Activated T-helper 17 cell treated with anti-CD3 and anti-CD28 coated beads, Interleukin-2, amount 50 U/mL, for 72 hours (primary cell): ENCODE measurements at places on chromosomes 2 and 18. TPM values are rescaled to one million over a fixed set of nuclear protein-coding genes. Genes with fewer than 3 reads are reported as not detected.

DNA sequence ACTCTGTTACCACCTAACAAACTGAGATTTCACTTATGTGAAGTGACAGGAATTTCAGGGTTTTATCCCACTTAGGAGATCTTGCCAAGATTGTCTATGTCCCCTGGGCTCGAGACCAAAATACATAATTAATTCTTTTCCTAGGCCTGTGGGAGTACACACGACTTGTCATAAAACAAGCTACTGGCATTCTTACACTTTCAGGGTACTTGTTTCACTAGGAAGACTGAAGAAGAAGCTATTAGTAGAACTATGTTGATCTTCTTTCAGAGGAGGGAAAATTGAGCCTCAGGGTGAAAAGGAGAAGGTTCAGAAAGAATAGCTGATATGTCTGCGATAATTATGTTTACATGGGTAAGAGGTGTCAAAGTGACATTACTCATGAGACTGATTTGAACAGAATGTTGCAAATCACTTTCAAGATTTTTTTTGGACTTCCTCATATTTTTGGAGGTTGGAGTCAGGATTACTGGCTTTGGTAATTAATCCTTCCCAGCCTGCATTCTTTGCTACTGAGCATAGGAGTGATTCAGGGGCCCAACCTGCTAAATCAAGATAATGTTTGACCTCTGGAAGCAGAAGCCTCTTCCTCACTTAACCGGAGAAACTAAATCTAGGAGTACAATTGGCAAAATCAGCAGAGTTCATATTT lies 240.0 kb upstream of the NT5C1B start:
- ATAC-seq = no peak

GRCh38 chr18:24014986-24015638 lies 558 bp downstream of the TTC39C start:
- ATAC-seq = peak; percentile 6

DNA sequence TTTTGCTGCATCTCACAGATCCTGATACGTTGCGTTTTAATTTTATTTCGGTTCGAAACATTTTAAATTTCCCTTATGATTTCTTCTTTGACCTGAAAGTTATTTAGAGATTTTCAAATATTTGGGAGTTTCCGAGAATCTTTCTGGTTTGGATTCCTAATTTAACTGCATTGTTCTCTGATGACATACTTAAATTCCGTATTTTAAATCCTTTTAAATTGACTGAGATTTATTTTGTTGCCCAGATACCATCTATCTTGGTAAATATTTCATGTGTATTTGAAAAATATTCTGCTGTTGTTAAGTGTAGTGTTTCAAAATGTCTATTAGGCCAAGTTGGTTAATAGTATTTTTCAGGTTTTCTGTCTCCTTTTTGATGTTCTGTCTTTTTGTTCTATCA lies 37.7 kb downstream of the MROH2A start:
- no peak for ATAC-seq

- no peak for ATAC-seq
These were observed 41.4 kb upstream of the TRIB2 start for GRCh38 chr2:12675352-12675795.

Gene ZAP70
- 176 TPM for total RNA-seq

DNA sequence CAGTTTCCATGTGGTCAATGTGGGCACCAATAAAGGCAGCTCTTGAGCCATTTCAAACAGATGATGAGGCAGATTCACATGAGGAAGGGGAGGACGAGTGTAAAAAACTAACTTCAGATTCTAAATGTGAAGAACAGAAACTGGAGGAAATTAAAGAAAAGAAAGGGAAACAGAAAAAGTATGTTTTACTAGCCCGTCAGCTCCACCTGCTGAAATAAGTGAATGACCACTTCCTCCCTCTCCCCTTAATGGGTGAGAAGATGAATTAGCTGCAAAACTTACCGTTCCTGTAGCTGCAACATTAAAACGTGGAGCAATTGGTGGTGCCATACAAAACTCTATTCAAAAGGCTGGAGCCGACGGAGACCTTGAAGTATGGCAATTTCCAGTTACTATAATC lies 203.5 kb downstream of the UXS1 start:
- no peak for ATAC-seq

GRCh38 chr2:191515551-191515950 lies 162.4 kb upstream of the NABP1 start:
- ATAC-seq = no peak

Gene UGGT1
- 53.2 TPM for total RNA-seq

DNA sequence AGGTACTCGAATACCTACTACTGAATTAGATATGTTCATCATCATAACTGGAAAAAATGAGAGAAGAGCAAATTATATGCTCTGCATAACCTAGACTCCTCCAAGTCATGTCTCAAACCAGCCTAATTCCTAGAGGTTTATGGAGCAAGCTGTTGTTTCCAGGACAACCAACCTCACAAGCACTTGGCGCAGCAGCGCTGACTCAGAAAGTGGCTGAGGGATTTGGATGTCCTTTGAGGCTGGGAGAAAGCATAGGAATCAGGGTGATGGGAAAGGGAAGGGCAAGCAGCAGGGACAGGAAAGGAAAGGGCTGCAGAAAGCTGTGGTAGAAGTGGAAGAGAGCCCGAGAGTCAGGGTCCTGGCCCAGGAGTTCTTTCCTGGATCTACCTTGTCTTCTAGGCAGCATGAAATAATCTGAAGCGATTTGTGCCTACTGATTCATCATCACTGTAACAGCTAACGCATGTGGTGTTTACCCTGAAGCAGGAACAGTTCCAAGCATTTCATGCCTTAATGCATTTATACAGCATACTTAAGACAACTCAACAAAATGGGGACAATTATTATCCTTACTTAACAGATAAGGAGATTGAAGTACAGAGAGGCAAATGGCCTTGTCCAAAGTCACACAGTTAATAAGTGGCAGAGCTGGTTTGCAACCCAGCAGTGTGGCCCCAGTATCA lies 3.7 kb downstream of the PLEK start:
- no peak for ATAC-seq

DNA sequence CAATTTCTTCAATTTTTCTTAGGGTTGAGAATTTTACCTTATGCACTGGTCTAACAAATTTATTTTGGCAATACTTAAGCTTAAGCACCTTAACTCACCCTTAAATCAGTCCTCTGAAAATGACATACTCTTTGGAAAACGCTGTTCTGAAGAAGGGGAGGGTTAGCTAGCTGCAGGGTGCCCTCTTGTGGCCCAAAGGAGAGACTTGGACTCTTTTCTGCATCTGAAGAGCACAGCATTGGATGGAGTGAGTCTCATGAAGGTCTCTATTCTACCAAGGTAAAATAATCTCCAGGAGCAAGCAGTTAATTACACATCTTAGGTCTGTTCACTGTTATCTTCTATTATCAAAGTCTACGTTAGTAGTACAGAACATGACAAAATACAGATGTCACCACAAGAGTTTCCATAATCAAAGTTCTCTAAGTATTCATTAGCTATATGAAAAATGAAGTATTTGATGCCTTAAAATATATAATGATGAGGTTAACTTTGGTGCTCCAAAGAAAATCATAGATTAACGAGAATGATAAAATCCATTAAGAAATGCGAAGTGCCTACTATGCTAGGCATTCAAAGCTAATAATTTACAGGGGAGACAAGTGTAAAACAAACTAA lies 24.4 kb downstream of the PUM2 start:
- ATAC-seq = peak; percentile 70

Gene POTEJ
- not detected for total RNA-seq

- ATAC-seq = no peak
These were observed 60.1 kb upstream of the CD28 start for GRCh38 chr2:203646266-203646864.

- ATAC-seq = no peak
These were observed 595.0 kb downstream of the STK39 start for GRCh38 chr2:167652401-167652800.

- no peak for ATAC-seq
These were observed 36.0 kb downstream of the SMAD7 start for GRCh38 chr18:48914581-48915251.

GRCh38 chr2:3302751-3303582 lies 74.7 kb downstream of the EIPR1 start:
- peak; percentile 21 for ATAC-seq

DNA sequence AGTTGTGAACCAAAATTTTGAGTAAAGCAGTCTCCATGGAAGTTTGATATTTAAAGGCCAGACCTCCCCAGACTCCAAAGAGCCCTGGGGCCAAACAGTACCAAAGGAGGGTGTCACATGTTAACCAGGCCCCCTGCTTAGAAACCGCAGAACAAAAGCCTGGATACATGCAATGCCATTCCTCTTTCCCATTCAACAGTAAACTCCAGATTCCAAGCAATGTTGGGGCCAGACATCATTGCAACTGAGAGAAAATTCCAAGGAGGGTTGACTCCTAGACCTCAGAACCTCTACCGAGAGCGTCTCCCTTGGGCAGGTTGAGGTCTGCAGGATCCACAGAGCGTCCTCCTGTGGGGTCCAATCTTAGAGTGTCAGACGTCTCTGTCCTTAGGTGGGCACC lies 404.4 kb upstream of the SYT4 start:
- ATAC-seq = no peak

GRCh38 chr2:55779459-55780421 lies 86.1 kb upstream of the PNPT1 start:
- no peak for ATAC-seq

Gene SERPINB5
- not detected for total RNA-seq

DNA sequence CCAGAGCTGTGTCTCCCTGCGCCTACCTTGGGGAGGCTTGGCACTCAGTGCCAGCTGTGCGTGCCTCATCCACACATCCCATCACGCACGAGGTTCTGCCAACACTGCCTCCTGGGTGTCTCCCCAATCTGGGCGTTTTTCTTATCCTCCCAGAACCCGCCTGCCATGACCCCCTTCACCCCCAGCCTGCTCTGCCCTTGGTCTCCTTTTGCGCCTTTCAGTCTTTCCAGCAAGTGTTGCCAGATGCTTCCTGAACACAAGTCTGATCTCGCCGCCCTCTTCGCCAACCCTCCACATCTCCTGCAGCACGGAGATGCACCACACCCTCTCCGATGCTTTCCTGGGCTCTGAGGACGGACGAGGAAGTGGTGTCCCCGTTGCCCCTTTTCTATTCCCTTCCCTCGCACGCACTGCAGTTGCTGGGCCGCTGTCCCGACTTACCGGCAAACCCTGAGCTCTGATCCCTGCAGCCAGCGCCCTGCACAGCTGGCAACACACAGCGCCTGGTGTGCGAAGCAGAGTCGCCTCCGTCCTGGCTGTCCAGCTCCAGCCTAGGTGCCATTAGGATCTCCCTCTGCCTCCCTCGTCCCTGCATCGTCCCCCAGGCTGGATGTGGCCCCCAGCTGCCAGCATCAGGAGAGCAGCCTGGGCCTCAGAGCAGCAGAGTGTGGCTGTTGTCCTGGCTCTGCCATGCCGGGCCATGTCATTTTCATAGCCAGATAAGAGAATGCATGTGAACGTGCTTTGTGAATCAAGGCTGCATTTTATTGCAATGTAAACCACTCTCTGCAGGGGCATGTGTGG lies 22.6 kb upstream of the ALLC start:
- no peak for ATAC-seq

Gene DOK1
- 23.7 TPM for total RNA-seq

Gene GCKR
- total RNA-seq = not detected

GRCh38 chr2:188599140-188599539 lies 307.5 kb downstream of the GULP1 start:
- no peak for ATAC-seq

DNA sequence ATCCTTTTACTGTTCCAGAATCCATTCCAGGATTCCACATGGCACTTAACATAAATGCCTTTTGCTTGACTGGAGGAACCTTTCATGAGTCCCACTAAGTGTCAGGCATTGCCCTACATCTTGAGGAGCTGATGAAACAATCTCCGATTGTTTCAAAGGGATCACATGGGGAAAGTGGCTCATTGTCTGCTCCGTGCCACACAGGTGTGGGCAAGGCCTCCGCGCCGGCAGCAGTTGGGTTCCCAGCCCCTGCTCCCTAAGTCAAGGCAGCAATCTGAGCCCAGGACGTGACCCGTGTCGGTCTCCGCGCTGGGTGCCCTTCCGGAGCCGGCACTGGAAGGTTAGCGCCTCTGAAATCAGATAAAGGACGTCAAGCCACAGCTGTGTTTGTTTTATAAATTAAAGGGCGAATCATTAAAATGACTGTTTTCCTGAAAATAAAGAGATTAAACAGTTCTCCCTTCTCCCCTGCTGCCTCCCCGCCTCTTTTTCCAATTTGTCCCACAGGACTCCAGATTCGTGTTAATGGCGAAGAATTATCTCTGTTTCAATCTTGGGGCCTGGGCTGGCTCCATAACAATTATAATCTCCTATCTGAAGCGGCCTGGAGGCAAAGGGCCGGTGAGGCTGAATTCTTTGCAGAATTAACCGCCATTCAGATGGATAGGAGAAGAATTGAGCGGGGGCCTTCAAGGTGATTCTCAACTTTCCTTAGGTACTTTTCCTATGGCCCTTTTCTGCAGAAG lies 84.3 kb upstream of the FZD7 start:
- ATAC-seq = no peak

DNA sequence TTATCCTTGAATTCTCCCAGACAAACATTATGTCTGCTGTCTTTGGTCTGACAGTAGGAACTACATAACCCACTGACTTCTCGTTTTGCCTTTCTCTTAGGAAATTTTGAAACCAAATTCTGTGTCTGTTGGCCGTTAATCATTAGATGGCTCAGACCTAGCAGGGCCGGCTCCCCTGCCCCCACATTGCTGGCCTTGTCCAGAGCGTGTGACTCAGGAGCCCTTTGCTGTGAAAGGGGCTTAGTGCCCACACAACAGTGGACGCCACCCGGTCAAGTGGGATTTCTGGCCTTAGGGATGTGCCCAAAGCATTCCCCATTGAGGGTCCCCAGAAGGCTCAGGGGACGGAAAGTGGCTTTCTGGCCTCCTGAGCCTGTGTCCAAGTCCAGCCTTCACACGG lies 137.5 kb downstream of the CTIF start:
- no peak for ATAC-seq

DNA sequence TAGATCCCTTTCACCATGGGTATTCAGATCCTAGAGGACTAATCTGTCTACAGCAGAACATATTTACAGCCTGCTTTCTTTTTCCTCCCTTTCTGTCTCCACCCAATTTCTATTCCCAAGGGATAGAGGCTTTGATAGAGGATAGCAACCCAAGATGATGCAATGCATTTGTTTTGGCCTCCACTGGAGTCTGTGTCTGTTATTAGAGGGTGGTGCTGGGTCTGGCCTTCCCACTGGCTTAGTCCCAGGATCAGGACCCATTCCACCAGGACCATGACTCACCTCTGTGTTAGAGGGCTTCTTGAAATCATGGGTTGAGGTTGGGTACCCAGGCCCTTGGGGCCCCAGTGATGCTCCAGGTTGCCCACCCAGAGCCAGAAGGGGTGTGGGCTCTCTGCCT lies 239.7 kb upstream of the TNP1 start:
- ATAC-seq = no peak

DNA sequence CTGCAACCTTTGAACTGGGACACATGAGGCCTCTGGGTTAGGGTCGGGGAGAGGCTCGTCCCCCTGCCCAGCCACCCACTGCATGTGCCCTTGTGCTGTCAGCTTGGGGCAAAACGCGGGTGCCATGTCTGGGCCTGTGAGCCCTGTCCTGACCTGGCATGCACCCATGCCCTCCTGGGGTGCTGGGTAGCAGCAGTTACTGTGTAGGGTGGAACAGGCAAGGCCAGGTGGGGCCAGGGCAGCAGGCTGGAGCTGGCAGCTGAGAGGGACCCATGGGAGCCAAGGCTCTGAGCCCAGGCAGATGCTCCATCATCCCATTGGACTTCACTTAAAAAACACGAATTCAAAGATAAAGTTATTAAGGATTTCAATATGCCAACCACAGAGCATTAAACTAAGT lies 133.8 kb upstream of the REV1 start:
- no peak for ATAC-seq
